ENCODE measurements at places on chromosomes 7 and 10. TPM values are rescaled to one million over a fixed set of nuclear protein-coding genes. Genes with fewer than 3 reads are reported as not detected.

GRCh38 chr7:77245015-77245755 lies 45.6 kb upstream of the FGL2 start:
- DNase-seq, result no peak

DNA sequence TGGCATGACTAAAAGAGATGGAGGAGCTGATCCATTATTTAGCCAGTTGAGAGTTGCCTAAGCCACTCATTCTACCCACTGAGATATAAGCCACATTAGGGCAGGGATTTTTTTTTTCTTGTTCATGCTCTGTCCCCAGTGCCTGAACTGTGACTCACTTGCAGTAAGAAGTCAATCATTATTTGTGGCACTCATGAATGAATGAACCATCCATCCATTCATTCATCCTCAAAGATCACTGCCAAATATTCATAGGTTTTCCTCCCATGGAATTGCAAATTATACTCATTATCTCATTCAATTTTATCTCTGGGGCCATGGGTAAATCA lies 22.8 kb upstream of the ARID5B start:
- no peak for DNase-seq

DNA sequence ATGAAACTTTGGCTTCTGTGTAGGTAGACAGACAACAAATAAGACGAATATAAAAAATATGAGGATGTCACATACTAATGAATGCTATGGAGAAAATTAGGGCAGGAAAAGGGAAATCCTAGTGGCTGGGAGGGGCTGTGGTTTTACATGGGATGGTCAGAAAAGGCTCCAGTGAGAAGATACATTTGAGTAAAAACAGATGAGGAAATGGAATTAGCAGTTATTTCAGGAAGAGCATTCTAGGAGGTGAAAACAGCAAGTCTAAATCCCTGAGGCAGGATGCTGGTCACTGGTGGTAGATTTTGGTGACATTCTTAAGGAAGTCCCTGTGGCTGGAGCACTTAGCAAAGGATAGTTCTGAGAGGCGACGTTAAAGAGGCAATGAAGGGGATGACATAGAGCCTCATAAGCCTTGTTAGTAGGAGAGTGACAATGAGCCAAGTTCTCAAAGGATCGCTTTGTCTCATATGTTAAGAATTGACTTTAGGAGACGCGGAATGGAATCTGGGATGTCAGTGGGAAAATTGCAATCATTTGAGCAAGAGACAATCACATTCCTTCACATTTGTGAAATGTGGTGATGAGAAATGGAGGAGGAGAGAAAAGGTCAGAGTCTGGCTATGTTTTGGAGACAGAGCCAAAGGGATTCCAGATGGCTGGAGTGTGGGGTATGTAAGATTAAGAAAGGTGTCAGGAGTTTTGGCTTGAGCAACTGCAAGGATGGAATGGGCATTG lies 384.7 kb upstream of the FZD8 start:
- DNase-seq, result no peak

GRCh38 chr10:18797286-18797685 lies 138.1 kb downstream of the ARL5B start:
- DNase-seq, result no peak

DNA sequence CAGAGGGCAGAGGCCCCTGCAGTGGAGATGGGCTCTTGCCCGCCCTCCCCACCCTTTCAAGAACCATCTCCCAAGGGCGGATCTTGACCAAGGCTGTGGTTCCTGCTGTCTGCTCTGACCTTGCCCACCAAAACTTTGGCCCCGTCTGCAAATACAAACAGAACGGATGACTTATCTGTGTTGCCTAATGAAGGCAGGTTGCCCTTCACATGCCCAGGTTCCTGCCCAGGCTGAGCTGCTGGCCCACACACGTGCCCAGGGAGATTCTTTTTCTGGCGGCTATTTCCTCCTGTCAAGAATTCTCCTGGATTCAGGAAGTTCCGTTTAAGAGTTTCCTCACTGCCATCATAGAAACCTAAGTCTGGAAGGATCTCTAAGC lies 78.3 kb downstream of the PROSER2 start:
- DNase-seq, result no peak

Gene SH2D4B
- total RNA-seq, result not detected

DNA sequence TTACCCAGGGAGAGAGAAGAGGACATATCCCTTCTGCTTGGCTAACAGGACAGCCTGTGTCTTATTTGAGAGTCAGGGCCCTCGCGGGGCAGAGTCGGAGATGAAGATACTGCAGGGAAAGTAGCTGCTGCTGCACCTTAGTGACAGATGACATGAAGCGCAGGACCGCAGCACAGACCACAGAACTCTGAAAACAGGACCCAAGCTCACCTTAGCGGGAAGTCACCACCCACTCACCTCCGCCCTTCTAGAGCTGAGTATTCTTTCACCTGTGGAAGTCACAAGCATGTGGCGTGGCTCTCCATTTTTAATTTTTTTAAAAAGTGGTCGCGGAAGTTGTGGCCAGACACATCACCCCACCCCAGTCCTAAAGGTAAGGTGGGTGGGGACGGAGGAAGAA lies 191.4 kb downstream of the FAM107B start:
- no peak for DNase-seq

- DNase-seq, result no peak
These were observed 95.7 kb downstream of the CTTNBP2 start for GRCh38 chr7:117777335-117778142.

Gene IGFBP3
- 70.6 TPM for total RNA-seq
